GDM1 (cell line): ENCODE measurements at places on chromosomes 2 and 18.

DNA sequence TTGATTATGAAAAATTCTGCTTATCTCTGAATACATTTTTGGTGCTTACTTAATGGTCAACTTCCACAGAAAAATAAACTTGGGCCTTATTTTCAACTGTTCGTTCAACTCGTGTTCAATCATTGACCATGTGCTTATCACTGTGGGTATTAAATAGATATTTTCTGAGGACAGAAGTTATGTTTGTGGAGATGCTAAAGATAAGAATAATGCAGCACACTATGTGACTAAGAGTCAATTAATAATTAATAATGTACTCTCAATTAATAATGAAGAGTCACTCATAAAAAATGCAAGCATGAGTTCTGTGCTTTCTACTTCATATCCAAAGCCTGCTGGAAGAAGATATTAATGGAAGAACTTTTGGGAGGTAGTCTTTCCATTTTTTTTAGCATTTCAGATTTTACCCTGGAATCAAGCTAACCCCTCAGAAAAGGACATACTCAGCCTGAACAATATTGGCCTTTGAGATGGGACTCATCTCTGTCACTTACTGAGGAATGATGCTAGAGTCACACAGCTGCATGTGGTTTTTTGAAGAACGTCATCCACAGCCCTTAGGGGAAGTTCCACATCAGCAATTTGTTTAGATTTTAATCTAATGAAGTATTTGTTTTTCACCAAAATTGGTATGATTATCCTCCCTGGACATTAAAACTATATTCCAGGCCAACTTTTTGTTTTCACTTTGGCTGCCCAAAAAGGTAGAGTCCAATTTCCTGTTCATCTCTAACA lies 191.9 kb upstream of the CRIM1 start:
- no peak for DNase-seq

DNA sequence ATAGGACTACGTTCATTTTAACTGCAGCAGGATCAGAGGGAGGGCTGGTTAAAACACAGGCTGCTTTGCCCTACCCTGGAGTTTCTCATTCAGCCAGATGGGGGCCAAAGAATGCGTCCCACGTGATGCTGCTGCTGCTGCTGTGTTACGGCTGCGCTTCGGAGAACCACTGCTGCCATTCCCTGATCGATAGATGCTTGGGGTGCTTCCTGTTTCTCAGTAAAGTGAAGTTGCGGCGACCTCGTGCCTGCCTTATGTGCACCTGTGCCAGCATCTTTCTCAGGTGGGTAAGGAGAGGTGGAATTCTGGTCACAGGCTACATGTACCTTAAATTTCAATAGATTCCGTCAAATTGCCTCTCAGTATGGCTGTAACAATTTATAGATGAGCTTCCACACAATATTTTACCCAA lies 24.7 kb upstream of the TOGARAM2 start:
- no peak for DNase-seq

- no peak for DNase-seq
Observed at GRCh38 chr2:153311432-153311831, 167.1 kb downstream of the RPRM start.

GRCh38 chr2:181764095-181764963 lies 84.0 kb upstream of the NEUROD1 start:
- DNase-seq = no peak

GRCh38 chr2:46494596-46494995 lies 15.2 kb downstream of the TMEM247 start:
- no peak for DNase-seq

DNA sequence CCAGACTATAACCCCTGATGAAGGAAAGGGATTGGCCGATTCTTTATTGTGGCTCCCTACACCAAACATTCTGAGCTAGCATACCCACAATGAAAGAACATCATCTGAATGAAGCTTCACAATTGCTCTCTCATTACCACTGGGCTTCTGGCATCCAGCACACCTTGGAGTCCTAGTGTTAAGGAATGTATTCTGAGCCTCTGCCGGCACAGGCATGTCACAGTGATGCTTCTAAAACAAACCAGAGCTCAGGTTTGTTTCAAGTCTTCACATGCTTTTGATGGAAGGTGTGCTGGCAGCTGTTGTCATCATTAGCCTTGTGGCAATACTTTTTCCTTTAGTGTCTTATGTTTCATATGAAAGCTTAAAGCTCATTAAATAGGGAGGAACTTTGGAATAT lies 76.3 kb upstream of the RBBP8 start:
- no peak for DNase-seq

DNA sequence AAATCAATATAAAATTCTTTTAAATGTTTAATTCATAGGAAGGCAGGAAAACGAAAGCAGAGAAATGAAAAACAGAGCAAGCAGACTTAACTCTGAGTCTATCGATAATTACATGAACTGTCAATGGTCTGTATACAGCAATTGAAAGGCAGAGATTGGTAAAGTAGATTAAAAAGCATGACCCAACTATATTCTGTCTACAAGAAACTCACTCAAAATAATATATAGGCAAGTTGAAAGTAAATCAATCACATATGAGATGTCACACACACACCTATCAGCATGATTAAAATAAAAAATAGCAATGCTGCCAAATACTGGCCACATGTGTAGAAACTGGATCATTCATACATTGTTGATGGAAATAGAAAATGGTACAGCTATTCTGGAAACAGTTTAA lies 136.4 kb upstream of the CYP1B1 start:
- no peak for DNase-seq

DNA sequence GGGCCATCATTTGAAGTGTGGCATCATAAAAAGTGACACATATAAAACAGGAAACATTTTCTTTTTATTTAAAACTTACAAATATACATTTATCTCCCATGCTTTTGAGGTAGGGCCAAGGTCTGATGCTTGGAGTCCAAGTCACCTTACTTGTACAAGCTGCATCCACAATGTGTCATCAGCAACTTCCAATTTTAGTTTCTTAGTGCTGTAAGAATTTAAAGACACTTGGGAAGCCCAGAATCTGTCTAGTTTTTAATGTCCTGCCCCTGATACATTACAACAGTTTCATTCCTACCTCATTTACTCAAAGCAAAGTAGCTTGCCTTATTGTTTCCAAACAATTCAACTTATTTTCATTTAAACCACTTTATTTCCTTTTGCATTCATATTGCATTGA lies 297.7 kb downstream of the MTX2 start:
- DNase-seq = no peak

- no peak for DNase-seq
Observed at GRCh38 chr2:10242451-10242850, 60.3 kb upstream of the HPCAL1 start.

GRCh38 chr2:96584017-96584416 lies 47.5 kb downstream of the ARID5A start:
- DNase-seq = no peak

DNA sequence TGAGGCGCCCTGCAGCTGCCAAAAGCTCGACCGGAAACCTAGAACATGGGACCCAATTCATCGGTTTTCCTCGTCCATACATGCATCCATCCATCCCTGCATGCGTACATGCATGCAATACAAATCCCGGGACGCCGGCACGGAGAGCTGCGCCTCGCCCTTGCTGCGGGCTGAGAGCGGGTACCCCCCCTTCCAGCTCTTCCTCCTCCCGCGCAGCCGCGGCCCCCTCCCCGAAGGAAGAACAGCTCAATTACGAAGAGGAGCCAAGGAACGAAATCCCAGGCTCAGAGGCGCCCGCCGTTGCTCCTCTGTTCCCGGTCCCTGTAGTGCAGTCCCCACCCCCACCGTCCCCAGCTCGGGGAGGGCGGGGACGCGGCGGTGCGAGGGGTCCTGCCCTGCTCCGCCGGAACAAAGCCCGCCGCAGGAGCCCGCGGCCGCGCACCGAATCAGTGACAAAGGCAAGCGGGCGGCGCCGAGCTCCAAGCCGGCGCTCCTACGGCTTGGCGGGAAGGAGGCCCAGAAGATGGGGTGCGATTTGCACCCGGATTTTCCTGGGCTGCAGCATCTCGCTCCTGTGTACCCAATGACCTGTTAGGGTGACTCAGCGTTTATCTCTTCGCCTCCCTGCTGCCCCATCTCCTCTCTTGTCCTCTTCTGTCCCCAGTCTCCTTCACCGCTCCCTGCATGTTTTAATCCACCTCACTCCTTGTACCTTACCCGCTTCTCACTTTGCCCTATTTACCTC lies 8.9 kb upstream of the POU3F3 start:
- DNase-seq = no peak

DNA sequence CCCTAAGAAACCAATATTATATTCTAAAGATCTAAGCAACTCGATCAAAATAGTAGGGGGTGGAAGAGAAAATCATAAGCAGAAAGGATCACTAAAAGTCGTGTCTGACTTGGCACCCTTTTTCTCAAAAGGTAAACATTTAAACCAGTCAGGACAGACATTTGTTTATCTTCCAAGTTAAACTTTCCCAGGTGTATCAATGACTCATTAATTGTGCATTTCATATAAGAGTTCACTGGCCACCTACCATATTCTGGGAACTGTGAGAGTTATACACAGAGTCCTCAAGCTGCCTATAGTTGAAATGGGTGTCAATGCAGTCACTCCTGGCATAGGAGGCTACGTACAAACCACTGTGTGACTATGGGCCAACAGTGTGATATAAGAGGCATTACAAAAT lies 4.8 kb upstream of the ACVR1 start:
- DNase-seq = no peak

- no peak for DNase-seq
Observed at GRCh38 chr2:43312755-43313641, 86.6 kb upstream of the ZFP36L2 start.

DNA sequence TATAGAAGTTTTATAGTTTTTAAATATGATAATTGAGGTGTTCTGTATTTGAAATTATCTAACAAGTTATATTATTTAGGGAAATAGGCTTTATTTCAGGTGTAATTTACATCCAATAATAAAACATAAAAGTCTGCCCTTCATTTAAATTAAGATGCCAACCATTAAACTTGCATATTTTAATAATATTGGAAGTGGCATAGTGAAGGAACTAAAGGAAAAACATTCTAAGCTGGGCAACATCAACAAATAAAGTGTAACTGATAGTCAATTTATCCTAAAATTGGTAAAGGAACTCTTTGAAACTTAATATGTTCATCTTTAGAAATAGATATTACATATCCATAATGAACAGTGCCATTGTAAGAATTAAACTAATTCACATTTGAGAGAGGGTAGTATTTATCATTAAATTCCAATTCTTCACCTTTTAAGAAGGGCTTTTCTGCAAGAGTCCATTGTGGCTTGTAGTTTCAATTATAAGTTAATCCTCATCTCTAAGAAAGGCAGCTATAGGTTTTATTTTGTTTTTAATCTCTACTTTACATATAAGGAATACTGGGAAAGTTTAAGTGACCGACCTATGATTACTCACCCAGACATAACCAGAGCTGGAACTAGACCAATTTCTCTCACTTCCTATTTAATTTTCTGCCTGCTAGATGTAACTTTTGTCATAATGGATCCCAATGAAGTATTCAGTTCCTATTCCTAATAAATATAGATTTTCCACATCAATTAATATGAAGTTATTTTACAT lies 401.6 kb downstream of the XIRP2 start:
- DNase-seq = no peak

DNA sequence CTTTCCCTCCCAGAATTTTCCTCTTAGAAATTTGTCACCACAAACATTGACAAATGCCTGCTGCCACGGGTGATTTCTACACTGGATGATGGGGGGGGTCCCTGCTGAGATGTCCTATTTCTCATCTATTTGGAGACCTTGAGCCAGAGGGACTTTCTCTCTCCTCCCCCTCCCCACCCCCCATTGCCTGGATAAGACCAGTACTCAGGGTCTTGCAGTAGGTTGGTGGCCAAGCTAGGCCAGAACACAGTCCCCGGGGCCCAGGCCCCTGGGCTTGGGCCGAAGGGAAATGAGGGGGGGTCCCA lies 560 bp upstream of the DUSP2 start:
- DNase-seq = no peak

DNA sequence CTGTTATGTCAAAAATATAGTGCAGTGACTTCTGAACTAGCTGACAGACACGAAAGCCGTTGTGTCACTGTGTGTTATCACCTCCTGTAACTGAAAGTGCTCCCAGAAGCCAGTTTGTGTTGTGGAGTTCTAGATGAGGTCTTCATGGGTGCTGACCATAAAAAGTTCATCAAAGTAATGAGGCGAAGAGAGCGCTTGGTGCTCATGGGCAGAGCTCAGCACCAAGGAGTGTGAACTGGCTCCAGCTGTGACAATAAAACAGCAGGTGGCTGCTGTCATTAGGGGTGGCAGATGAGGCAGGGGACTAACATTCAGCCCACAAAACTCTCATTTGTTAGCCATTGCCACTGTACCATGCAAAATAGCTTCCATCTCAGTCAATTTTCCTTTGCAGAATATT lies 151.1 kb downstream of the ZNF407 start:
- DNase-seq = no peak

GRCh38 chr2:85745619-85746018 lies 8.2 kb upstream of the ATOH8 start:
- no peak for DNase-seq

GRCh38 chr18:44954257-44954656 lies 273.6 kb downstream of the SETBP1 start:
- no peak for DNase-seq

DNA sequence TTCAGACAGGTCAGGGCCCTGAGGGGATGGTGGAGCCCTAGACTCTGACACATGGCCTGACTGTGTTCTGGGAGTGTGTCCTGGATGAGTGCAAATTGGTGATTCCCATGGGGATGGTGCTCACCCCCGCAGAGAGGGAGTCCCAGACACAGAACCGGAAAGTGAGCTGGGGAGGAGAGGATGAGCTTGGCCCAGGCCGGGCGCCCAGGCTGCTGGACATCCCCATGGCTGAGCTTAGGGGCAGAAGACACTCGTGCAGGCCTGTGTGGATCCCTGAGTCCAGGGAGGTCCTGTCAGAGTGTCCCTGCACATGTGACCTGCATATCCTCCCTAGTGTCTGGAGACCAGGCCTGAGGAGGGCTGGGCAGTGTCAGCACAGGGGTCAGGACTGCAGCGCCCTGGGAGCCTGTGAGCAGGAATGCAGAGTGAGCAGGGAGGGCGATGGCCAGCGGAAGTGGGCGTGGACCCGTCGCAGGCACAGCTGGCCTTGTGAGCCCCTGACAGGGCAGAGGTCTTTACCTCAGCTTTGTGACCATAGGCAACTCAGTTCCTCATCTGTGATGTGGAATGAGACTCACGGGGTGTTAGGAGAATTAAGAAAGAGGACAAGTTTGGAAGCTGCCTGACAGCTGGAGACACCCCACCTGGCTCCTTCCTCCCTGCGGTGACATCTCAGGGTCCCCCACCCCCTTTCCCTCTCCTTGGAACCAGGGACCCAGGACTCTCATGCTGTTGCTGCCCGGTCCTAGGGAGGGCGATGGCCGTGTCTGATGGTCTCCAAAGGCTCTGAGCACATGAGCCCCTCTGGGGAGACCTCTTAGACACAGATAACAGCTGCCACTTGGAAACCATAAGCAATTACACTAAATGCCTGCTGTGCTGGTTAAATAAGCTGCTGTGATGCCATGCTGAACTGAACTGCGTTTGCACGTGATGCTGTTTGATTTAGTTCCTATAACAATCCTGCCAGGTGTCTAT lies 62.6 kb upstream of the HS6ST1 start:
- no peak for DNase-seq

GRCh38 chr2:229732897-229733296 lies 18.5 kb upstream of the DNER start:
- DNase-seq = no peak

GRCh38 chr2:174392706-174393105 lies 2.8 kb upstream of the SCRN3 start:
- DNase-seq = no peak
